Stimulated activated CD4-positive, alpha-beta T cell treated with anti-CD3 and anti-CD28 coated beads, Interleukin-15, amount 100 ng/mL, for 1 hour (primary cell): ENCODE measurements at places on chromosomes 11 and 22.

- no peak for DNase-seq
Observed at GRCh38 chr11:13859892-13860291, 102.6 kb upstream of the SPON1 start.

GRCh38 chr11:132821014-132821413, 711.3 kb downstream of the OPCML start:
- no peak for DNase-seq

GRCh38 chr11:73287400-73288101, 15.4 kb downstream of the P2RY6 start:
- no peak for DNase-seq

- no peak for DNase-seq
Observed at GRCh38 chr22:25081409-25081824, 118.2 kb upstream of the CRYBB3 start.

DNA sequence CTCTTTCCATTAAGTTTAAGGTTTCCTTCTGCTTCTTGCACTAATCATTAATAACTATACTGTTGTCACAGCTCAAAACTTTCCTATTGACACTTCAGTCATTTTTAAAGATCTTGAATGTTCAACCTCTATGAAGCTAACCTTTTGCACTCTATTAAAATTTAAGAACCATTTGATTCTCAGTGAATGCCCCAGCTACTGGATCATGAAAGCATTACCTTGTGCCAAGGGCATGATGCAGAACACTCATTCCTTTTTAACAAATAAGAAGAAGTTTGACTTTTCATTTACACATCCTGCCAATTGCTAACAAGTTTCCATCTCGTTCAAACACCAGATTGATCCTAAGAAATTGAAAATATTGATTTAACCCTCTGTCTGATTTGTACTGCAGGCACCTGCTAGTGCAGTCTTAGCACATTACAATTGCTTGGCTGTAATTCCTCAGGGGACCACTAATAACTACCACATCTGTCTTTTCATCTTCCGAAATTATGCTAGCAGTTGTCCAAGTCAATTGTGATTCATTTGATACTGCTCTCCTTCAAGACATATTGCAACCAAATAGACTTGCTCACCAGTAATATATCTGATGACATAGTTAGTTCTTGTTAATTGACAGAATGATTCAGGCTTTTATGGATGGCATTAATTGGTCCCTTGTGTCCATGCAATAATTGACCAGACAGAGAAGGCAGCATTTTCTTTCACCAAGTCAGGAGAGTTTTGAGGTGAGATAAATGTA, 158.4 kb downstream of the TEAD1 start:
- DNase-seq: no peak

- DNase-seq: no peak
Observed at GRCh38 chr22:44962741-44963454, 46.9 kb downstream of the PHF21B start.

- DNase-seq: no peak
Observed at GRCh38 chr11:78339945-78340344, 77.7 kb downstream of the GAB2 start.

- DNase-seq: no peak
Observed at GRCh38 chr11:35600331-35600838, 17.9 kb upstream of the FJX1 start.

DNA sequence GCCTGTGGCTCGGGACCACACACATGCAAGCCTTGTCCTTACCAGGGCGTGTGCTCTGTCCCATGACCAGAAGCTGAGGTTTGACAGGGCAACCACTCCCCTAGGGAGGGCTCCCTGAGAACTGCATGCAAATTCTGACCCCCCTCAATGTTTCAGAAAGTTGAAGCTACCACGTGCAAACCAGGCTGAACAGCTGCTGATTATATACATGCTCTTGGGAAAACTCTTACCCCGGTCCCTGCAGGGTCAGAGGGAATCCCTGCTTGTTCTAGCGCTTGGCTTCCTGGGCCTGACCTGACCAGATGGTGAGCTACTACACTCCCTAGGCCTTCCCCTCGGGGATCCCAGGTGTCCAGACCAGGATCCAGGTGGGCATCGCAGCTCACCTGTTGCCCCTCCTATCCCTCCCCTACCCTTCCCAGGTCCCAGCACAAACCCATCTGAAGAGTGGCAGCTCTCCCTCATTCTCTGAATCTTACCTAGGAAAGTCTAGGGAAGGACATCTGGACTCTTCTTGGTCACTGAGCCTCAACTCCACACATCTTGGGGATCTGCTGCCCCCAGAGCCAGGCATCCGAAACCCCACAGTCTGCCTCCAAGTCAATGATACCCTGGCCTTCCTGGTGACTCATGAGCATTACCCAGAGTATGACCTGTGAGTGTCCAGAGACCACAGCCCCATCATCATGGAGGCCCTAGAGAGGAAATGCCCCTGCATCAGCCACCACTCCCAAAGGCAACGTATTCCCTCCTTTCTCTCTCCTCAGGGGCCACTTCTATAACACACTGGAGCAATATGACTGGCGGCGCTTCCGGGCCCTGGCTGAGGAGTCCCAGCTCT, 61.5 kb downstream of the BTG4 start:
- DNase-seq: no peak
